ENCODE measurements at places on chromosomes 6 and 20. TPM values are rescaled to one million over a fixed set of nuclear protein-coding genes. Genes with fewer than 3 reads are reported as not detected.

DNA sequence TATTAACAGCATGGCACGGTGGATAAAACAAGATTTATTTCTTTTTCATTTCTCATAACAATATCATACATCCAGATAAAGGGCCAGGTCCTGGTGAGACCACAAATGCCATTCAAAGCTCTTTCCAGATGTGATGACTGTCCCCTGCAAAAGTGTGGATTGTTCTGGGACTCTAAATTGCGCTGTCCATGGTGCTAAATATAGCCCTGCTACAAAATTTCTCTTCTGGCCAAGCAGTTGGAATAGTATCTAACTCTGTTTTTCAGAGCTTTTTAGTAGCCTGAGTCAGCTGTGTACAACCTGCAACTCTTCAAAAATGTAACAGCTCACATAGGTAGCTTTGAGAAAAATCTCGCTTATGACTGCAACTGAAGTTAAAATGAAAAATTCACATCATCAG, 115.8 kb downstream of the MANEA start:
- H3K4me1 ChIP-seq: no peaks in the 10 kb centered on the region
- no peak overlapping the region for H3K27ac ChIP-seq
- H3K4me3 ChIP-seq: no peak overlapping the region
- H3K36me3 ChIP-seq: no peaks in the 10 kb centered on the region
- DNase-seq: no peak
- H3K27me3 ChIP-seq: no peaks in the 10 kb centered on the region

Gene PRR18
- not detected for total RNA-seq

Gene CRISP2
- total RNA-seq: not detected

Gene BEND3
- total RNA-seq: 4.4 TPM

Gene HLA-DMA
- 26.1 TPM for total RNA-seq
